ENCODE measurements at places on chromosomes 7 and 10. TPM values are rescaled to one million over a fixed set of nuclear protein-coding genes. Genes with fewer than 3 reads are reported as not detected.

Gene INMT
- total RNA-seq = 0.87 TPM

DNA sequence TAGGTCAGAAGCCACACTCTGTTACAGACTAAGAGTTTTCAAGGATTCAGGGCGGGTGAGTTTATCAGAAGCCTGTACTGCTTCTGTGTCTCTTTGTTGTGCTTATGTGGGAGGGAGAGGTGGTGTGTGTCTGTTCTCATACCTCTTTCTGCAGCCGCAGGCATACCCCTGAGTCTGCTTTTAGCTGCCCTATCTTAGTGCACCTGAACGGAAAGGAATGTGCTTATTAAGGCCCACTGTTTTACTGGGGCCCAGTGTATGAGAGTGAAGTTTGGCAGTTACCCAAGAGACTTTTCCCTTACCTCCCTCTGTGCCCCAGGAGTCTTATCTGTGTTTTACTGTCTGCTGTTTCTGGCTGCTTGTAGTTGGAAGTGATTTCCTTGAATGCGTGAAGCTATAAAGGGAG, 104.3 kb downstream of the TYW1 start:
- DNase-seq = no peak

DNA sequence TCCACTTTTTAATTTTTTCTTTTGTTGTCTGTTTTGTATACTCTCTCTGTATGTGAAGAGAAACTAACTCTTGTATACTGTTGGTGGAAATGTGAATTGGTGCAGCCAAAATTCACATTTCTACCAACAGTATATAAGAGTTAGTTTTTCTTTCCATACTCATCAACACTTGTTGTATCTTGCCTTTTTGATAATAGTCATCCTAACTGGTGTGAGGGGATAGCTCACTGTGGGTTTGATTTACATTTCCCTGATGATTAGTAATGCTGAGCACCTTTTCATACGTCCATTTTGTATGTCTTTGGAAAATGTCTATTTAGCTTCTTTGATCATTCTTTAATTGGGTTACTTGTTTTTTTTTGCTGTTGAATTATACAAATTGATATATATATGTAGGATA, 375.5 kb upstream of the IGFBP3 start:
- DNase-seq = no peak

DNA sequence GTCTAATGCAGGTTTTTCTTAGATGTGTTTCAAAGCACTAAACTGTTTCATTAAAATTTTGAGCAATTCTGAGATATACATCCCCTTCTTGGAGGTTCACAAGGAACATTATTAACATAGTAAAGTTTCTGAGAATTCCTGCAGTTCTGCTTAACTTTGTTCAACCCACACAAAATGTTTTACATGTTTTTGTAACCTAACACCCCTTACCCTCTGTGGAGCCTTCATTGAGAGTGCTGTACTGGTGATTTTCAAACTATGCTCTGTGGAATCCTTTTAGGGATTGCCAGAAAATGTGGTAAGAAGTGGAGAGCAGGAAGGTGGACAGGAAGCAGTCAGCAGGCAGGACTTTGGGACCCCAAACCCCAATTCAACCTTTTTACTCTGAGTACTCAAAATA, 53.6 kb upstream of the ABCB5 start:
- DNase-seq = no peak

- DNase-seq = no peak
These were observed 124.3 kb downstream of the THSD7A start for GRCh38 chr7:11707606-11708193.

GRCh38 chr7:32564542-32564941, 69.3 kb downstream of the AVL9 start:
- no peak for DNase-seq

- no peak for DNase-seq
These were observed 946.0 kb downstream of the NRG3 start for GRCh38 chr10:82821043-82821442.

GRCh38 chr7:38142736-38143135, 35.3 kb upstream of the STARD3NL start:
- no peak for DNase-seq

- DNase-seq = no peak
These were observed 329.3 kb downstream of the FRMD4A start for GRCh38 chr10:14001298-14002040.

DNA sequence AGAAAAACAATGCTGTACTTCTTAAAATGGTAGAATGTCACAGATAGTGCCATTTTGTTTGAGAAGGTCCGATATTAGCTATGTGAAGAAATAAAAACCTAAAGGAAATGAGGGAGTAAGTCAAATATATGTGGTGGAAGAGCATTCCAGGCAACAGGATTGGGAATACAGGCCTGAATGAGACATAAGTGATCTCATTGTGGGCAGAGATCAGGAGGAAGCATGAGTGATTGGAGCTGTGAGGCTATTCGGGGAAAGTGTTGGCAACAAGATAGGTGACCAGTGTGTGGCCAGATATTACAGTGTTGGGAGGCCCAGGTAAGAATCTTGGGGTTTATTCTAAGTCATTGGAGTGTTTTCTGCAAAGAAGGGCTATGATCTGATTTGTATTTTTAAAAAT, 41.3 kb upstream of the AGMO start:
- no peak for DNase-seq

DNA sequence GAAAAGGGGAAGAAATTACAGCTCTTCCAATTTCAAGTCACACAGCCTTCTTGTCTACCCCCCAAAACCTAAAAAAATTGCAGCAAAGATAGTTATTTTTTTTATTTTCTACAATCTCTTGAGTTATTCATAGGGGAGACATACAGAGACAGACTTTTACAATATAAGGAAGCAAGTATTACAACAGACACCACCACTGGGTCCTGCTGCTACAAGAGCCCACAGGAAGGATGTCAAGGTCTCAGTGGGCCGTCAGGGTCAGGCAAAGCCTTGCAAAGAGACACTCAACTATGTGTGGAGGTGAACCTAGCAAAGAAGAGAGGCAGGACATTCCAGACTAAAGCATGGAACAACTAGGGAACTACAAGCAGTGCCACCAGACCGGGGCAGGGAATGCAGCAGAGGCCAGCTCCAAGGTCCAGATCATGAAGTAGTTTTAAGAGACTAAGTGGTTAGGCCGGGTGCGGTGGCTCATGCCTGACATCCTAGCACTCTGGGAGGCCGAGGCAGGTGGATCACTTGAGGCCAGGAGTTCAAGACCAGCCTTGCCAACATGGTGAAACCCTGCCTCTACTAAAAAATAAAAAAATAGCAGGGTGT, 28.2 kb upstream of the ZCCHC24 start:
- DNase-seq = no peak

DNA sequence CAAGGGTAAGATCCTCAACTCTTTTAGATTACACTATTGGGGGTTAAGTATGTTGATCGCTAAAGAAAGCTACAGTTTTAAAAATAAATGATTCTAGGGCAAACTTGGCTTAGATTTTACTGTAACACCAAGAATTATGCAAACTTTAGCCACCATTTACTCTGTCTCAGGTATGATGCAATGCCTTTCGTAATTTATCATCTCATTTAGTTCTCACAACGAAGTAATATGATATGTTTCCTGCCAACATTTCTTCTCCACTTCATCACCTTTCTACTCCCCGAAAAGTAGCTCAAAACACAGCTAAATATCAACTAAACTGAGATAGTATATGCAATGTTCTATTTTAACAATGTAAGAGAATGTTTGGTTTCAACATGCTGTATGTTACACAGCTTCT, 21.1 kb downstream of the FAM133B start:
- no peak for DNase-seq

Gene ATOH7
- total RNA-seq = not detected

Gene KRIT1
- total RNA-seq = 66.0 TPM
